ENCODE measurements at places on chromosomes 5 and 9.
A peak's percentile ranks its signal among the peaks of the same experiment; 100 is the strongest.

GRCh38 chr9:8186560-8186959 is 387.0 kb upstream of the DMAC1 start:
- DNase-seq = no peak

DNA sequence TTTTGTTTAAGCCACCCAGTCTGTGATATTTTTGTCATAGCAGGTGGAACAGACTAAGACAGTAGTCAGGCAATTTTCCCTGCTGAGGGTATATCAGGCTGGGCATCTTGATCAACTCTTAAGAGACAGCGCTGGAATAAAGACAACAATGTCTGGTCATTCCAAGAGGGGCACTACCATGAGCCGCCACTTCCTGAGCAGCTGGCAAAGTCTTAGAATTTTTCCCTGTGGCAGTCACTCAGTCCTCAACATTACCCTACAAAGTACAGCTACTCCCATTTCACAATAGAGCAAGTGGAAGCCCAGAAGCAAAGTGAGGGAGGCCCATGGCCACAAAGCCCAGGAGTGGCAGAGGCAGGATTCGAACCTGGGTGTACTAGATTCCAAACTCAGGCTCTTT is 74.8 kb downstream of the SH3PXD2B start:
- DNase-seq = peak; percentile 39

DNA sequence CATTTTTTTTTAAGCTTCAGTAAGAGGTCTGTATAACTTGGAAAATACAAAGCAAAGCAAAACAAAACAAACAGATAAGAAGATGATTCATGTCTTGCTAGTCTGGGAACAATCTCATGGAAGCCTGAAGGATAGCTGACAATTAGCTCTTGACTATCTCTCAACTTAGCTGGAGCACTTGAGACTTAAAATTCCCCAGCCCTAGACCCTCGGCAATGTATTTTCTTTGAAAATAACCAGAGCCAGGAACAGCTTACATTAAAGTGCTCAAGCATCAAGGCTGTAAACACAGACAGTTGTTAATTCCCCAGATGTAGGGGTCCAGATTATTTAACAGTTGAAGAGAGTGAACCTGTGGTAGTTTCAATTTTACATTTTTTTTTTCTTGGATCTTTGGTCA is 82.9 kb downstream of the TMEM252 start:
- DNase-seq = no peak

DNA sequence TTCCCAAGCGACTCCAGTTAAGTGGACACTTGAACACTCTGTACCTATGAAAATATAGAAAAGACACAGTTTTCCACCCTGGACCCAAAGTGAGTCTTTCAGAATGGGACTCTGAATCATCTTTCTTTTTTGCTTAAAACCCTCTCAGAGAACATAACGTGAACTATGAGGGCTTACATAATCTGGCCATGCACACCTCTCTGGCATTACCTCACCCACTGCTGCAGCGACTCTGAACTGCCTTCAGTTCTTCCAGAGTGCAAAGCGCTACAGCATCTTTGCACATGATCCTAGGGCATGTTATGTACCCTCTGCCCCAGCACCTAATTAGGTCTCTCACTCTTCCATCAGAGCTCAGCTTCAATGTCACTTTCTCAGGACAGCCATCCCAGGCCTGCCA is 186.2 kb downstream of the RORB start:
- no peak for DNase-seq

- DNase-seq = no peak
These were observed 13.2 kb upstream of the ARHGEF28 start for GRCh38 chr5:73612799-73613198.

- no peak for DNase-seq
These were observed 95.0 kb downstream of the C5orf15 start for GRCh38 chr5:133873449-133873848.

GRCh38 chr9:76638001-76638400 is 126.2 kb upstream of the PCA3 start:
- DNase-seq = no peak

- DNase-seq = peak; percentile 58
These were observed 13.7 kb upstream of the PRELID2 start for GRCh38 chr5:145848854-145849253.

DNA sequence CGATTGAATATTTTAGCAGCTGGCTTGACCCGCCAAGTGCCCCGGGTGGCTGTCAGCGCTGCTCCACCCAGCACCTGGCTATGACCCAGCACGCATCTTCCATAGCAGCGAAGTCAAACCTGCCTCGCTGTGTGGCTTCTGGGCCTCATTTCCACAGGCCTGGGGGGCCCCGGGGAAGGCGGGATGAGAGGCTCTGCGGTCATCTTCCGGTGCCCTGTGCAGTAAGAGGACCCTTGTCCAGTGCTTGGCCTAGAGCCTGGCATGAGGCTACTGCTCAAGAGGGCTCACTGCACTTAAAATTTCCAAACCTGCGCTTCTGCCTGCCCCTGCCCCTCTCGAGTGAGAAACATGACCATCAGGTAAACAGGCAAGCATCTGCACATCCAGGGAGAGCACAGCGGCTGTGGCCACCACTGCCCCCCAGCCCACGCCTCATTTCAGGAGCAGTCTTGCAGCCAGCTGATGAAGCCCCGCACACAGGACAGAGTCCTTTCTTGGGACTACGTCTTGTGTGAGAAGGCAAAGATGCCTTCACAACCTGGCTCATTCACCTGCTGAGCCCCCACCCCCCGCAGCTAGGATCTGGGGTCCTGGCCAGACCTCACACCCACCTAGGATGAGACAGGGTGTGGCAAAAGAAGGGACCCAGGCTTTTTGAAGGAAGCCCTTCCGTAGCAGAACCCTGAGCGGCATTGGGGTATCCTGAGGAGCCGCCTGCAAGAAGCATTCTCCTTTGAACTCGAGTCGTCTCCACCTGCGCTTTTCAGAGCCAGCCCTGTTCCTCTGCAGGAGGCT is 69.5 kb upstream of the UNC5A start:
- DNase-seq = no peak

GRCh38 chr5:54388409-54388808 is 67.1 kb upstream of the HSPB3 start:
- no peak for DNase-seq

DNA sequence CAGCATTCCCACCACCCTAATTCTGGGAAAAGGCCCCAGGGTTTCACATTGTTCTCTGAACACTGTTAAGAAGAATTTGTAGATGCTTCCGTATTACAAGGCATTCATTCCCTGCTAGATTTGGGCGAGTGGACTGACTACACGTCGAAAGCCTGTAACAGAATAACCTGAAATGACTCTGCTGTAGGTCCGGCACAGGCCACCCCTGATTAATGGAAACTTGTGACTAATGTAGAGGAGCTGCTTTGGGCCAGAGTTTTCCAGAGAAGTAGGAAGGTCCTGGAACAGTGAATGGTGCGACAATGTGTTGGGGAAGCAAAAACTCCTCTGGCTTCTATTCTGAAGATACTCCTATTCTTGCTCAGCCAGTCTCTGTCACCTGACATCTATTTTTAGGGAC is 87.6 kb downstream of the NR3C1 start:
- DNase-seq = no peak

- no peak for DNase-seq
These were observed 5.6 kb downstream of the MIGA2 start for GRCh38 chr9:129042016-129042415.

- DNase-seq = no peak
These were observed 199.6 kb downstream of the ERCC6L2 start for GRCh38 chr9:96075111-96075510.

- no peak for DNase-seq
These were observed 56.7 kb downstream of the GADD45G start for GRCh38 chr9:89661391-89661949.

DNA sequence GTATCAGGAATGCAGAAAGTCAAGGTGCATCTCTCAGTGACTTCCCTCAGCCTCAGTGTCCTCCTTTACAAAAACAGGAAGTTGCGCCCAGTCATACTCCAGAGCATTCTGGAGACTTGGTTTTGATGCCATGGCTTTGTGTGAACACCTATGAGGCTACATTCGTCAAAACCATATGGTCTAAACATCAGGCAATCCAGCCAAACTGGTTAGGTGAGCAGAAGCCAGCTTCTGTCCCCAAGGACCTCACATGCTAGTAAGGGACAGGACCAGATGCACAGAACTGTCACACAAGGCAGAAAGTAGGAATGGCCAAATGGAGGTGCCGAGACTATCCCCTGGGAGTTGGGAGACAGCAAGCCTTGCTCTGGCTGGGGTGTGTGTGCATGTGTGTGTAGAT is 217.2 kb downstream of the MELK start:
- DNase-seq = no peak

DNA sequence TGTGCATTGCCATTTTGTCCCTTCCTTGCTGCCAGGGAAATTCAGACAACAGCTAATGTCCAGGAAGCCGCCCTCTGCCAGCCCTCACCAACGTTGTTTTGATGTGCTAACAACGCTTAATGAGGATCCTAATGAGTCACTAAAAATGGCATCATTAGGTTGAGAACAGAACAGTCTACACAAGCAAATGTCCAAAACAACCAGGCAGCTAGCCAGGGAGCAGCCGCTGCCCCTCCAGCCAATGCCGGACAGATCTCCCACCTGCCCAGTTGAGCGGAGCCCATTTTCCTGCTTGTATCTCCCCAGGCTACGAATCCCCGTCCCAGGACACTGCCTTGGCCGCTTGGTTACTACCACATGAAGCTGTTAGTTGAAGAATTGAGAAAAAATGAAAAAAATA is 40.4 kb upstream of the UNC5A start:
- DNase-seq = no peak

DNA sequence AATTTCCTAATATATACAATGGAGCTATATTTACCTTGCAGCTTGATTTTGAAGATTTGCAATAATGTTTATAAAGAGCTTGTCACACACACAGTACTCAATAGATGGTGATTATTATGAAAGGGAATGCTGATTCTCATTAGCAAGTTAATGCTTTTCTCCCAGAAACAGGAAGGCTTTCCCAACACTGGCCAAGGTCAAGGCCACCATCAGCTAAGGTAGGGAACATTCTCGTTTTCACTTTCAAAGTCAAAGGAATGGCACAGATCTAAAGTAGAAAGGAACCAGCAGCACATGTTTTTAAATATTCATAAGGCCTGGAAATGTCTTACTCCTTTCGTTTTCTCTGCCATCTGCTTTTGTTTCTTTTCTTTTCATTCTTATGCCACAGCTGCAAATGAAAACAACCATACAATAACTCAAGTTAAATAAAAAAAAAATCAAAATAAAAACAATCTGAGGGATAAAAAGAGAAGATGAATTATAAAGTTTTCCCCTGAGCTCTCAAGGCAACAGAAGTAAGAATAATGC is 266.8 kb downstream of the CRB2 start:
- DNase-seq = no peak

GRCh38 chr5:157486861-157487260 is 26.8 kb downstream of the NIPAL4 start:
- DNase-seq = no peak

- no peak for DNase-seq
These were observed 57.1 kb downstream of the RAB3C start for GRCh38 chr5:58640011-58640410.

GRCh38 chr9:93597871-93598646 is 21.7 kb downstream of the PHF2 start:
- DNase-seq = no peak

- DNase-seq = no peak
These were observed 29.4 kb downstream of the SYK start for GRCh38 chr9:90830977-90831376.

DNA sequence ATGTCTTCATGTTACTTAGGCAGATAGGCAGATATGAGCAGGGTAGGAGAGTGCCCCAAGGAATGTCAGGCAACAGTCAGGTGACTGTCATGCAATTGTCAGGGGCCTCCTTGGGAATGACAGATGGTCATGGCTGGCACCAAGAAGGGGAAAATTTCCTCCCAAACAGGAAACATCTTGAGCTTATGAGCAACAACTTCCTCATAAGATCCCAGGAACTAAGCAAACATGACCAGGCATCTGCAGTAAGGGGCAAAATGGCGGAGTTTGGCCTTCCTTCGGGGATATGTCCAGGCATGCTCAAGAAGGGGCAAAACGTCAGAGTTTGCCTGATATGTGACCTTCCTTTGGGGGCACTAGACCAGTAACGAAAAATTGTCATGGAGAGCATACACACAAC is 591.8 kb downstream of the PDE4D start:
- no peak for DNase-seq

GRCh38 chr9:133873461-133873891 is 118.6 kb downstream of the VAV2 start:
- DNase-seq = no peak

- no peak for DNase-seq
These were observed 82.7 kb downstream of the HSD17B3 start for GRCh38 chr9:96219026-96219899.

DNA sequence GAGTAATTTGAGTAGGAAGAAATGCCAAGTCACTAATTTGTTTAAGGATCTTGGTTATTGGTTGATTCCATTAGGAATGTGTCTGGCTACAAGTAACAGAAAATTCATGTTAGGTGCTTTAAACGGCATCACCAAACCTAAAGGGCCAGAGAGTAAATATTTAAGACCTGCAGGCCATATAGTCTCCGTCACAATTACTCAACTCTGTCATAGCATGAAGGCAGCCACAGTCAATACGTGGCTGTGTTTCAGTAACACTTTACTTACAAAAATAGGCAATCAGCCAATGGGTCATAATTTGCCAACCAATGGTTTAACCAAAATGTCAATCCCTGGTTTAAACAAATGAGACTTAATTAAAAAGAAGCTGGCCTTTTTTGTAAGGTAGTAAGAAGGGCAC is 98.5 kb downstream of the ARL15 start:
- DNase-seq = no peak

DNA sequence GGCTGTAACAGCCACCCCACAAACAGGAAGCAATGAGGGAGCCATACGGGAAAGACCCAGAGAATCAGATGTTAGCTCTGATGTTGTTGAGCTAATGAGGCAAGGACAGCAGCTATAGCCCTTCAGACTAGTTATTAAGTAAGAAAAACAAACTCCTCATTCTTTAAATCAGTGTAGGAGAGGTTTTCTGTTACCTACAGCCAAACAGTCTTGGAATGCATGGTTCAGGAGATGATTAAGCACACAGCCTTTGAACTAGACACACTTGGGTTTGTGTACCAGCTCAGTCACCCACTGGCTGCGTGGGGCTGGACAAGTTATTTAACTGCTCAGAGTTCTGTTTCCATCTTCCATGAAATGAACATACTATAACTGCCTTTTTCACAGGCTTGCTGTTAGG is 68.1 kb downstream of the SPOCK1 start:
- no peak for DNase-seq

DNA sequence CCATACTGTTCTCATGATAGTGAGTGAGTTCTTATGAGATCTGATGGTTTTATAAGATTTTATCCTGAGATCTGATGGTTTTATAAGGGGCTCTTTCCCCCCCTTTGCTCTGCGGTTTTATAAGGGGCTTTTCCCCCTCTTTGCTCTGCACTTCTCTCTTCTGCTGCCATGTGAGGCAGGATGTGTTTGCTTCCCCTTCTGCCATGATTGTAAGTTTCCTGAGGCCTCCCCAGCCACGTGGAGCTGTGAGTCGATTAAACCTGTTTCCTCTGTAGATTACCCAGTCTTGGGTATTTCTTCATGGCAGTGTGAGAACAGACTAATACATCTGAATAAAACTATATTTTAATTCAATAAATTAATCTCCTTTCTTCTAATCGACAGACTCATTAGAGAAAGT is 64.9 kb upstream of the ZSWIM6 start:
- no peak for DNase-seq

Measured in EL (cell line).